Fibroblast of pulmonary artery (primary cell): ENCODE measurements at places on chromosomes 4 and X.

DNA sequence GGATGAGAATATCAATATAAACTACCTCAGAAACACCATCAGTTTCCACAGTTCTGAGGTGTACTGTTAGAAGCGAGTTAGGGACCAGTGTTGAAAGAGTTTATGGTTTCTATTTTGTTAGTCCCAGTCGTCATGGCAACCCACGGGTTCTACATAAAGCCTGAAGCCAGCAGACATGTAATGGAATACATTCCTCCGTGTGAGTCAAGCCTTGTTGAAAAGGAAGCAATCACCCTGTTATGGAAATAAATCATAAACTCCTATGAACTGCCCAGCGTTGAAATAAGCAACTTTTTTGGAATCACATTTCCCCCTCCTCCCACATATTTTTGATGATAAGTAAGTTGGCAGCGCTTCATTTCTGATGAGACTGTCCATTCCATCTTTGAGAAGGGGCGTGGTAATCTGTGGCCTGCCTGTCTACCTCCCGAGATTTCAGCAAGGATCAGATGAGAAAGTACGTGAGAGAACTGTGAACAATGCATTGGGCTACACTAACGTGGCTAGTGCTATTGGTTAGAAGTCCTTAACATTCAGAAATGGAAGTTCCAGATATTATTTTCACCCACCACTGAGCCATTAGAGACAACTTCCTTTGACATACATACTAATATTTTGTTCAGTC is 40.4 kb upstream of the PDHA1 start:
- DNase-seq, result peak; percentile 67

- DNase-seq, result no peak
These were observed 7.8 kb upstream of the RRAGB start for GRCh38 chrX:55709735-55710134.

- peak; percentile 0 for DNase-seq
These were observed 195.9 kb downstream of the OR13H1 start for GRCh38 chrX:131739823-131740222.

DNA sequence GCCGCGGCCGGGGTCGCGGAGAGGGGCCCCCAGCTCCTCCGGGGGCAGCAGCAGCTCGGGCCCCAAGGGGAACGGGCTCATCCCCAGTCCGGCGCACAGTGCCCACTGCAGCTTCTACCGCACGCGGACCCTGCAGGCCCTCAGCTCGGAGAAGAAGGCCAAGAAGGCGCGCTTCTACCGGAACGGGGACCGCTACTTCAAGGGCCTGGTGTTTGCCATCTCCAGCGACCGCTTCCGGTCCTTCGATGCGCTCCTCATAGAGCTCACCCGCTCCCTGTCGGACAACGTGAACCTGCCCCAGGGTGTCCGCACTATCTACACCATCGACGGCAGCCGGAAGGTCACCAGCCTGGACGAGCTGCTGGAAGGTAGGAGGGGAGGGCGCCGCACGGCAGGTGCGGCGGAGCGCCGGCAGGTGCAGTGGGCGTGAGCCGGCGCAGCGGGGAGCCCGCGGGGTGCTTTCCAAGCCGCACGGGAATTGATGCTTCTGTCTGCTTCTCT is 886 bp downstream of the DCLK2 start:
- DNase-seq, result no peak

DNA sequence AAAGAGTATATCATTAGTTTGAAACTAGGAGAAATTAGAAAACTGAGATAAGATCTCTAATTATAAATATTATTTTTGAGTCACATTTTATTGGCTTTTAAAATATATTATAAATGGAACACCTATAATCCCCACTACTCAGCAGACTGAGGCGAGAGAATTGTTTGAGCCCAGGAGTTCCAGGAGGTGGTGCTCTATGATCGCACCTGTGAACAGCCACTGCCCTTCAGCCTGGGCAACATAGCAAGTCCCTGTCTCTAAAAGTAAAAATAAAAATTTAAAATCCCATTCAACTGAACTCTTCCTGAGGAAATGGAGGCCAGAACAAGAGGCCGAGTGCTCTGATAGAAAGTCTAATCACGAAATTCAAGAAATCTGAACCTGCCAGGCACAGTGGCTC is 6.3 kb upstream of the C4orf36 start:
- peak; percentile 39 for DNase-seq

- no peak for DNase-seq
These were observed 20.4 kb upstream of the GDPD2 start for GRCh38 chrX:70402721-70403120.
